ENCODE measurements at places on chromosomes 4 and X.

DNA sequence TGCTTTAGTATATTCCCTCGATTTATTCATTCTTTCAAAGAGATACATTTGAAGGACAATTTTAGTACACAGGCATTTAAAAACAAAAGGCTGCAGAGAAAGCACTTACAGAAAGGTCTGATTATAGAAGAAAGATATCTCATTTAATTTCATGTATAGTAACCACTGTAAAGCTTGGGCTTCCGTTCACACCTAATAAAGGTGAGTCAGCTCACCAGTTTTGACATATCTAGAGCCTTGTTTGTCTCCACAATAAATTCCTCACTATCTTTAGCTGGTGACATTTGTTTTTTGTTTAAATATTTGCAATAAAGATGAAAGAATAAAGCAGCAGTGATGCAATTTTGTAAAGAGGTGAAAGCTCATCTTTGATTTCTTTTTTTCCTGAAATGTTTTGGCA, 1.1 kb upstream of the EPHA5 start:
- DNase-seq: no peak

DNA sequence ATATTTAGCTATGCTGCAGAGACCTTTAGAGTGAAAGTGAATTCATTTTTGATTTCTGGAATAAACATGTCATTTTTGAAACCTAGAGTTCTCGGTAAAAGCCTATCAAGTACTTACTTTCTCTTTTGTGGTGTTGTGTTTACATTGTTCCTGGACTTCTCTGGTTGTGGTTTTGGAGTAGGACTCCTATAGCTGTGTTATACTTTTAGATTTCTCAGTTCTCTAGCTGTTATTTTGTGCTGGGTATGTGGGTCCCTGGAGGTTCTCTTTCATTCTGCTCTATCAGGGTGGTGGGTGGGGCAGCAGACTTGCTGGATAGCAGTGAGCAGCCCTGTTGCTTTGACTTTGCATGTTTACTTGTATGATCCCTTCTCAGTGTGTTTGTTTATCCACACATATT, 25.6 kb upstream of the MSMO1 start:
- DNase-seq: no peak

GRCh38 chrX:131795442-131796229, 227.5 kb upstream of the STK26 start:
- DNase-seq: no peak

DNA sequence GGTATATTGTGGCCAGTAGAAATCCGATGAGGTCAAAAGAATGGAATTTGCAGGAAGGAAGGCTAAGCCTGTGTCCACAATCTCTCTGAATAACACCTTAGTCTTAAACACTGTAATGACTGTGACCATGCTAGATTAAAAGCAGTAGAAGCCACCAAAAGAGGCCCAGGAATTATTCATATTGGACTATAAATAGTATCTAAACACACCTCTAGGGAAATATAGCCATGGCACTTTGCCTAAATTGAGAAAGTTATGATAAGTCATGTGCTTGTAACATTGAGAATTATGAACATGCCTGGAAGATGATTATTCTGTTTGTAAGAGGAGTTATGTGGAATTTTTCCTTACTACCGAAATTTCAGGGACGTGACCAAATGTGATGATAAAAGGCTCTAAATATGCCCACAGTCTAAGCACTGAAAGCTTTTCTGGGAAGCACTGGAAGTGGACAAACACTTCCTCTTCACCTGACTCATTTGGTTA, 298.5 kb downstream of the KCTD8 start:
- no peak for DNase-seq

GRCh38 chr4:165152527-165152926, 39.9 kb upstream of the TMEM192 start:
- no peak for DNase-seq

GRCh38 chr4:36386691-36387090, 105.3 kb downstream of the DTHD1 start:
- no peak for DNase-seq

DNA sequence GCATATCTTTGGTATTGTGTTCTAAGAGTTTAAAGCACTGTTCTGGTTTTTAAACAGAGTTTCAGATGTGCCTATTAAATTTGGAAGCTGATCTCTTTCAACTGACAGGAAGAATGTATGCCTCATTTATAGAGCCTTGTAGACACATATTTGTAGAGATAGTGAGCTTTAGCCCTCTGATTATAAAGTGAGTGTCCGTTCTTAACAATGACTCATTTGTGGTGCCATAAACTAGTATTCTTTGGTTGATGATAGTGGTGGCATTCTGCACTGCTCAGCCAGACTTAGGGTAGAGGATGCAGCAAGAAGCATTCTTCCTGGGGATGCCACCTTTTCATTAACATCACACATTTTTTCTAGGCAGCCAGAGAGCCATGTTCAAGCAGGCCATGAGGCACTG, 121.7 kb downstream of the TLL1 start:
- DNase-seq: no peak

DNA sequence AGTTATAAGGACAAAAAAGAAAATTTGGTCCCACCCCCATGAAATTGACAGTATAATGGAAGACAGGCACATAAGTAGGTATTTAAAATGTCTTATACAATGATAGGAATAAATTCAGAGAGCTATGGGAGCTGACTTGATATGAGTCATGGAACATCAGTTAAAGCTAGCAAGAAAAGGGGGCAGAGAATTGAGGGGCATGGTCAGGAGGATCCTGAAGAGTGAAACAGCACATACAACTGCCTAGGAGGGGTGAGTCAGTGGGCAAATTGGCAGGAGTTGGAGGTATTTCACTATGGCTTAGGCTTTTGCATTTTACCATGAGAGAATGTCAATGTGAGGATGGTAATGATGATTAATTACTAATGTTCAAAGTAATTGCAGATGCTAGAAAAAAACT, 95.4 kb upstream of the BANK1 start:
- no peak for DNase-seq

DNA sequence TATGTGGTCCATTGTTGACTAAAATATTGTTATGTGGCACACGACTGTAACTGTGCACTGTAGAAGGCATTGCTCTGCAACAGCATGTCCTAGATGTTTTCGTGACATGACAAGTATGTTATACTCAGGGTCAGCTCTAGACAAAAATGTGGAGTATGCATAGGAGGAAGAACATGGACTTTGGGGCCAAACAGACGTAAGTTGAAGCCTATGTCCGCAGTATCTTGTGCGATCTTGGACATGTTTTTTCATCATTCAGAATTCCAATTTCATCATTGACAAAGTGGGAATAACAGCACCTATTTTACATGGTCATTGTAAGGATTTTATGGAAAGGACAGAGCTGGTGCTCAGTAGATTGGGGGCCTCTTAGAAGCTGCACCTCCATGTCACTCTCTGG, 27.7 kb upstream of the PROM1 start:
- DNase-seq: no peak

DNA sequence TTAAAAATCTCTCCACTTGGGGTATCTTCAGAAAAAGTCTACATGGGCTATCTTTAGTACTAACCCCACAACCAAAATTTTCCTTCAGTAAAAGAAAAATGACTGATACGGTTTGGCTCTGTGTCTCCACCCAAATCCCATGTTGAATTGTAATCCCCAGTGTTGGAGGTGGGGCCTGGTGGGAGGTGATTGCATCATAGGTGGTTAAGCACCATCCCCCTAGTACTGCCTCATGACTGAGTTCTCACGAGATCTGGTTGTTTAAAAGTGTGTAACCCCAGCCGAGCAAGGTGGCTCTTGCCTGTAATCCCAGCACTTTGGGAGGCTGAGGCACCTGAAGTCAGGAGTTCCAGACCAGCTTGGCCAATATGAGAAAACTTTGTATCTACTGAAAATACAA, 66.8 kb downstream of the USP46 start:
- no peak for DNase-seq

GRCh38 chr4:8725071-8725841, 132.7 kb downstream of the CPZ start:
- DNase-seq: no peak

- DNase-seq: no peak
These were observed 44.4 kb downstream of the SEL1L3 start for GRCh38 chr4:25818371-25818871.

Data from hippocampal formation (tissue), 2 donors.